ENCODE measurements at places on chromosomes 1 and 21.

DNA sequence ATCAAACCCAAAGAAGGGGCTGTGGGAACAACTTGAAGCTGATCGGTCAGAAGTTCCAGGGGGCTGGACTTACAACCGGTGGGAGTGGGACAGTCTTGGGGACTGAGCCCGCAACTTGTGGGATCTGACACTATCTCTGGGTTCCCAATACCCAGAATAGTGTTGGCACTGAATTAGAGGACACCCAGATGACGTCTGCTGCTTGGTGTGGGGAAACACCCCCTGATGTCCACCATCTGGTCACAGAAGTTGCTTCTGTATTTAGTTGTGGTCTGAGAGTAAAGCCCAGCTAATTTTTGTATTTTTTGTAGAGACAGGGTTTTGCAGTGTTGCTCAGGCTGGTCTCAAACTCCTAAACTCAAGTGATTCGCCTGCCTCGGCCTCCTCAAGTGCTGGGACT, 28.8 kb downstream of the SERBP1 start:
- DNase-seq: no peak

GRCh38 chr1:74771913-74772515, 39.1 kb downstream of the TYW3 start:
- peak; percentile 35 for DNase-seq

DNA sequence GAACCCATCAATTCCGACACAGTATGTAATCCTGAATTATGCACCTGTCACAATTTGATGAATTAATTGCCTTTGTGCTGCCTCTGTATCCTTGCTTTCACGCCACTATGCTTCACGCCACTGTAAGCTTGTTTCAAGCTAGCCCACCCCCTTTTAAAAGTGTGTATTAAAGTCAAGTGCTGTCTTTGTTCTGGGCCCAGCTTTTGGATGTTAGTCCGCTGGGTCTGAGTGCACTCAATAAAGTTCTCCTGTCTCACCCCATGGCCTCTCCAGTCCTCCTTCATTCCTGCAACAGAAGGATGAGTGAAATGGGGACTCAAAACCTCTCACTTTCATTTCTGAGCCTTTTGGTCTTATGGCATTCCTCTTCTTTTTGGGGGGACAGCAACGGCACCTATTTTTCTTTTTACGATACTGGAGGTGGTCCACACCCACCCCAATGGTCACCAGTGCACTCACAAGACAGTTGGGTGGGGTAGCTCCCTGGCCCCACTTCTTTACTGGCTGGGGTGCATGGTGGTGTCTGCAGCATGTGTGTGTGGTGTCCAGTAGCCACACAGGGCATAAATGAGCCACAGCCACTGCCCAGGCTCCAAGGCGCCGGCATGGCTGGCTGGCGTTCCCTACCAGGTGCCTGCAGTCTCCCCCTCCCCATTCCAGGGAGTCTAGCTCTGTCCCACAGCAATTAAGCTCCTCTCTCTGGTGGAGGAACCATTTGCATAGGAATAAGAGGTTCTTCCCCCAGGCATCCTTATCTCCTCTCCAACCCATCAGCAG, 1.8 kb downstream of the THEM4 start:
- DNase-seq: no peak

- DNase-seq: peak; percentile 87
Measured at GRCh38 chr1:156295391-156295947, at the start of gene GLMP. GLMP (minus strand) TSS chr1:156295679; CDS start chr1:156295645, 34 bp downstream.

DNA sequence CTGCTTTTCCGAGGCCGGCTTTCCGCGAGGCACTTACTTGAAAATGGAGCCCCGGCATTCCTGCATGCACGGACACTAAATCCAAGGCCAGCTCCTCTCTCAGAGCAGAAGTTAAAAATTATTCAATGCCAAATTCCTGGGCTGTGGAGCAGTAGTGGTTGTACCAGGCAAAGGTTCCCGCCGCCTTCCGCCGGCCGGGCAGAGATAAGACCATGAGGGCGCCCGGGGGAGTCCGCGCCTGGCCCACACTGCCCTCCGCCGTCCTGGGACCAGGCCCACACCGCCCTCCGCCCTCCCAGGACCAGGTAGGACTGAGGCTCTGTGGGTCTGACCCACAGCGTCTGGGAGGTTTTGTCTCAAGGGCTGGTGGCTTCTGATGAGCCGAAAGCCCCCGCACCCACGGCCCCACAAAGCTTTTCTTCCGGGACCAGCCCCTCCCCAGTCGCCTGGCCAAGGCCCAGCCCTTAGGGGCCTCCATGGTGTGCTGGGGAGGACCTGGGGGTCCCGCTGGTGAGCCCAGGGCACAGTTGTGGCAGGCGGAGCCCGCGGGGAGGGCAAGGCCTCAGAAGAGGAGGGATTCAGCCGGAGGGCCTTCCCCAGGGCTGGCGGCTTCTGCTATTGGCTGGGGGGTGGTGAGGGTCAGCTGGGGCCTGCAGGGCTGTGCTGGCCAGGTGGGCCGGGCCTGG, 12.7 kb upstream of the C1orf159 start:
- no peak for DNase-seq

Data from GM03348 (cell line).